Stimulated activated naive CD8-positive, alpha-beta T cell treated with anti-CD3 and anti-CD28 coated beads, Interleukin-15, Interleukin-2, amounts not matched to agents 100 U/mL and 50 U/mL, for 24 hours (primary cell): ENCODE measurements at places on chromosomes 16 and 17.

GRCh38 chr16:84566545-84567257 lies 51.2 kb downstream of the COTL1 start:
- DNase-seq, result no peak

- peak; percentile 69 for DNase-seq
Observed at GRCh38 chr17:75124041-75124818, 7.3 kb downstream of the NT5C start.

DNA sequence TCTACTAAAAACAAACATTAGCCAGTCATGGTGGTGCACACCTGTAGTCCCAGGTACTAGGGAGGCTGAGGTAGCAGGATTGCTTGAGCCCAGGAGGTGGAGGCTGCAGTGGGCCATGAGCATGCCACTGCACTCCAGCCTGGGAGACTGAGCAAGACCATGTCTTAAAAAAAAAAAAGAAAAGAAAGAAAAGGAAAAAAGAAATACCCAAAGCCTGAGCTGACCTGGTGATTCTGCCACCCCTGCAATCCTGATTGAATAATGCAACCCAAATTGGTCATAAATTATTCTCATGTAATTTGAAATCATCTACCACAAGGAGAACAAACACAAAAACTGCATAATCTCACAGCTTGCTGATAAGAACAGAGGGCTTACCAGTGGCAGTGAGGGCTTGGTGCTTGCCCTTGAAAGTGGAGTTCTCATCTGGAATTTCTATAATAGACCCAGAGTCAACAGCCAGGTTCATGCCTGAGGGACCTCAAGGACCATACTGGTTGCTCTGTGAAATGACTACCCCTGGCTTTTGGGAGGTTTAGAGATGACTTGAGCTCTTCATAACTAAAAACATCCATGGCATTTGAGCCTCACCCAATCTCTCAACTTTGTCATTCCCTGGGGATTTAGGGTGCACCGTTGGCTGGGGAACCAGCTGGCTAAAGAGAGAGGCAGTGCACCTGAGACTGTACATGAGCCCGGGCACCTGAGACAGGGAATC lies 35.4 kb upstream of the TMC5 start:
- no peak for DNase-seq

DNA sequence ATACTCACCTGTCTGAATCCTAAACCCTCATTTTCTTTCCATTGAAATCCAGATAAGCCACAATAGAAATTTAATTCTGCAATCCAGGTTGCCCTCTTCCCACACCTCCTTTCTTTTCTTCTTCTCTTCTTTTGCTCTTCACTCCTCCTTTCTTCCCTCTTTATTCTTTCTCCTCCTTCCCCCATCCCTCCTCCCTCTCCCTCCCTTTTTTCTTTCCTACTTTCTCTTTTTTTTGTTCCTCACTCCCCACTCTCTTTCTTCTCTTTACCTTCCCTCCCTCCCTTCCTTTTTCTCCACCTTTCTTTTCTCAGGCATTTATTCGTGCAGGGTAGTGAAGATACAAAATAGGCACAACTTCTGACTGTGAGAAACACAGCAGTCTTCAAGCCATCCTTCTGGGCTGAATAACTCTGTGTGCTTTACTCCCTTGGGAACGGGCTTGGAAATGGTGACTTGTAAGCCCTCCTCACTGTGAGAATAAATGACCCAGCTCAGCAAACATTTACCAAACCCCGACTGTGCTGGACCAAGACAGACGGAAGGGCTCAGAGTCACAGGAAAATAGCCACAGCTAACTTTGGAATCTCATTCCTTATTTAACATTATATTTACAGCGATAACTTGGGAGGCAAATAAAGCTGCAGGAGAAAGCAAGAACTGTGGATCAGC lies 140.8 kb downstream of the HAPSTR1 start:
- no peak for DNase-seq

GRCh38 chr17:40821536-40821935 lies 878 bp downstream of the KRT10 start:
- DNase-seq, result no peak
